ENCODE measurements at places on chromosomes 11 and 22.

- no peak for ATAC-seq
These were observed 9.2 kb upstream of the KCNE3 start for GRCh38 chr11:74476536-74476935.

DNA sequence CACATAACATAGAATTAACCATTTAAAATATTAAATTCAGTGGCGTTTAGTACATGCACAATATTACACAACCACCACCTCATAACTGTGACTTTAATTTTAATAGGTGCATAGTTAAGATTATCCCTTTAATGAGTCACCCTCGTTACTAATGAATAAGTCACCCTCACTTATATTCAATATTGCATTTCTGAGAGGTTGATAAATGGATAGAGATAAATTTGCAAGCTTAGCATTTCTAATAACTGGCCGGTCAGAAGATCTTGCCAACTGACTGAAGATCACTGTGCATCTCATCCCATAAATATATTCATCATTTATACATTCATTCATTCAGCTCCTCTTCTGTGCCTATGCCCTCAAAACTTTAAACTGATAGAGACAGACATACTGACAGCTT lies 243.7 kb downstream of the TTC28 start:
- ATAC-seq = no peak

DNA sequence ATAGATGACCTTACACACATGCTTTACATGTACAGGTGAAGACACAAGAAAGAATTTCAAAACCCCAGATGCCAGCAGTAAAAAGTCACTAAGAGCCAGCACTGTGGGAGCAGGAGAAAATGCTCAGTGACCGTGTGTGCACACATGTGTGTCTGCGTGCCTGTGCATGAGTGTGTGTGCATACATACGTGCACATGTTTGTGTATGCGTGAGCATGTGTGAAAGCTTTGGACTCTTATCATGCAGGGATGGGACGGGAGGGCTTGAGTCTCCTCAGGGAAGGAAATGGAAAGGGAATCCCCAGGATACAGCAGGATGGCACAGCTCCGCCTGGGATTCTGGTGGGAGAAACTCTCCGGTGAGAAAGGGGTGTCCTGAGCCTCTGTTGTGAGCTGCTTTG lies 121.5 kb upstream of the B3GAT1 start:
- no peak for ATAC-seq

DNA sequence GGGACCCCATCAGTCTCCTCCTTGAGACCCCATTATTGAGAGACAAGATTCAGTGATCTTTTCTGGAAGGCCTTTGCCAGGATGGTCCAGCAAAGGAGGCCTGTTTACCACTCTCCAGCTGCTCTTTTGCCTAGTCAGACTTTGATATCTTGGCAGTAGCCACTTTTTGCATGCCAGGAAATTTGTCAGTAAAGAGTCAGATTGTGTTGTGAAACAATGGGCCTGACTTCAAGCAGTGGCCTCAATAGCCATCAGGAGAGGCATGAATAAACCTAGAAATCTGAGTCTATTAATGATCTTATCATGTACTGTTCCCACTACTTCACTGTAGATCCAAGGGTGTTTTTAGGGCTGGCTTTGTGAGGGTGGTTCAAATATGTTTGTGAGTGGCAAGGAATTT lies 479.4 kb downstream of the JRKL start:
- ATAC-seq = no peak

DNA sequence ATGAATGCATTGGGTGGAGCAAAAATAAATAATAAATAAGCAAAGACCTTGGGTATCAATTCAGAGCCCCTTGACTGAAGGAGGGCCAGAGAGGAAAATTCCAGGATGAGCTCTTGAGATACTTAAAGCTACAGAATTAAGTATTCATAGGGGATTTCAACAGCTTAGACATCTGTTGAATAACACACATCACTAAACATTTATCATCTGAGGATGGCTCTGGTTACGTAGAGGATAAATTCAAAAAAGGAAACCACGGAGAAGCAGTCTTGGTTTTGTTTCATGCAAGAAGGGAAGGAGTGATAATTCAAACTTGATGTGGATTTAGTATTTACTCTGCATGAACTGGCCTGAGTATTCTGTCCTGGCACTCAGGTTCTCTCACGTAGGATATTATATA lies 29.8 kb downstream of the ARHGAP42 start:
- ATAC-seq = no peak

DNA sequence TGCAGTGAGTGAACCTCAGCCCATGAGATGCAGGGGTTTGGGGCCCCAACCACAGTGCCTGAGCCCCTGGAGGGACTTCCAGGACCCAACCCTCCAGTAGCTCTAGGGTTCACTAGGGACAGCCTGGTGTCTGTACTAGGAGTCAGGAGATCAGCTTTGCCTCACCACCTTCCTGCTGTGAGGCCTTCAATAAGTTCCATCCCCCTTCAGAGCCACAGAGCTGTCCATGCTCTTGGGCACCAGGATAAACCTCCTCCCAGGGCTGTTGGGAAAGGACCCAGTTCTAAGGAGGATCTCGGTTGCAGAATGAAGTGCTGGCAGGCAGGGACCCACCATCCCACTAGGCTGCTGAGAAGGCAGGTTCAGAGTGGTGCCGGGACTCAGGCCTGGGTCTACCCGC lies 9.7 kb downstream of the ARHGEF17 start:
- ATAC-seq = no peak

DNA sequence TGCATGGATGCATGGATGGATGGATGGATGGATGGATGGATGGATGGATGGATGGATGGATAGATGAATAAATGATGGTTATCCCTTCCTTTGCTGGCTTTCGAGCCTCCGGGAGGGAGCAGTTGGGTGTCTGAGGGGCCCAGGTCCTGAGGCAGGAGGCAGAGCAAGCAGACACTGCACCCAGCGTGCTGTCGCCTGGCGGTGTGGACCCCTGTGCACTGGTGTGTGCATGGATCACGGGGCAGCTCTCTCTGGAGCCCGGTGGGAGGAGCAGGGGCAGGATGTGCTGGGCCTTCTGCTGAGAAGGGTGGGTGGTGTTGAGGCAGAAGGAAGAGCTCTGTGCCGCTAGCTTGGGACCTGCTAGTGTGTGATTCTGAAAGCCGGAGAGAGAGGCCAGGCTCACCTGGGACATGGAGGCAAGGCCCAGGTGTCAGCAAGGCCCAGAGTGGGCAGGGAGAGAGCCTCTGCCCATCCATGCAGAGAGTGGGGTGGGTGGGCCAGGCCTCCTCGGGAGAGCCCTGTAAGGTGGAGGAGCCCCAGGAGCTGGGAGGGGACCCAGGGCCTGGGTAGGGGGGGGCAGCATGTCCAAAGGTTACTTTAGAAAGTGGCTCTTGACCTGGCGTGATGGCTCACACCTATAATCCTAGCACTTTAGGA lies 254.4 kb downstream of the BRD1 start:
- ATAC-seq = no peak

DNA sequence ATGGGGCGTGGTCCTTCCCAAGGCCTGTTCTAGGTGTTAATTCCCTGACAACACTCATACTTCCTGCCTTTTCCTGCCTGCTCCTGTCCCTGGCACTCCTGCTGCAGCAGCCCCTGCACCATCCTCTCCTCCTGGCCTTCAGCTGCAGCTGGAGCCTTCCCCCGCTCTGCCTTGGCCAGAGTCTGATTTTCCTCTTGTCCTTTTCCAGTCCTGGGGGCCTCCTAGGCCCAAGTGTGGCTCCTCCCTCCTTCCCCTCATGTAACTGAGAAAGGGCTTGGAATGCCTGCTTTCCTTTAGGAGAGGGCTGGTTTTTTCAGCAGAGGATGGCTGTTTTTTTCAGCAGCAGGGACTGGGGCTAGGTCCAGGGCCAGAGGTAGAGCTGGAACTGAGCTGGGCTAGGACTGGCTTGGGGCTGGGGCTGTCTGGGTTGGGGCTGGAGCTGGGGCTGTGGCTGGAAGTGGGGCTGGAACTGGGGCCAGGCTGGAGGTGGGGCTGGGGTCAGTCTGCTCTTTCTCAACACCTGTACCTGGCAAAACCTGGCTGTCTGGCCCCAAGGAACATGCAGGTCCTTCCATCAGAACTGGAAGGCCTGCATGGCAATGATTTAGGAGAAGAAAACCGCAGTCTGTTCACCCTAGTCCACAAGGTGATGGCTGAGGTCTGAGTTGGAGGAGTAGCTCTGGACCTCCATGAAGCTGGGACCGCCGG lies 23.6 kb downstream of the ZC3H7B start:
- no peak for ATAC-seq

- ATAC-seq = no peak
These were observed 48.0 kb downstream of the TIMP3 start for GRCh38 chr22:32849501-32849900.

DNA sequence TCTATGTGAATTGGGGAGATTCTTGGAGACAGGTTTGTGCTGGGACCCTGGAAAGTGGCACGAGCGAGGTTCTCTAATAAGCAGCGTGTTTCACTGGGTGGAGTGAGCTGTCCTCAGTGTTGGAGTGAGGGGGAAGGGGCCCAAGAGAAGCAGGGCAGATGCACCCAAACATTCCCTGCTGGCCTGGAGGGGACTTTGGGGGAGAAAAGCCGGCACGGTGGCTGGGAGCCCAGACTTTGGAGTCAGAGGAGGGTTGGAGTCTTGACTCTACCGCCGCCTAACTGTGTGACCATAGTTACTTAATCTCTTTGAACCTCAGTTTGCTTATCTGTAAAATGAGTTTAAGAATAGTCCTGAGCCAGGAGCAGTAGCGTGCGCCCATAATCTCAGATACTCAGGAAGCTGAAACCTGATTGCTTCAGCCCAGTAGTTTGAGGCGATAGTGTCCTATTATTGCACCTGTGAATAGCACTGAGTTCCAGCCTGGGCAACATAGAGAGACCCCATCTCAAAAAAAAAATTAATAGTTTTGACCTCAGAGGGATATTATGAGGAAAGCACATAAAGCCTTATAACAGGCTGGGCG lies 614 bp downstream of the NR1H3 start:
- no peak for ATAC-seq

DNA sequence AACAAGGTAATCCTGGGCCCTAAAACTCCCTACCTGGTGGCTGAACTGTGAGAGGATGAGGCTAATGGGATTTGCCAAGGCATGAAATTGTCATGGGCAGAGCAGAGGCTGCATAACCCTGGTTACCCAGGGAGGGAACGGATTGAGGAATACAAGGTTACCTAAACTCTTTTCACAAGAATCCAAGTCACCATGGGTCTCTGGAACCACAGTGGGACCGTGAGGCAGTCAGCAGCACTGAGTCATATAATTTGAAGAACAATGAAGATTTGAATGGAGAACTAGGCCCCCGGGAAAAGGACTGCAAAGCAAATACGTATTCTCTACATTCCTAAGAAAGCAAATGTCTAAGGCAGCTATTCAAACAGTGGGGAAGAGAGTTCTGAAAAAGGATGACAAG lies 19.8 kb downstream of the CAT start:
- ATAC-seq = no peak

- ATAC-seq = no peak
These were observed 87.8 kb downstream of the SHANK2 start for GRCh38 chr11:71164621-71165020.

DNA sequence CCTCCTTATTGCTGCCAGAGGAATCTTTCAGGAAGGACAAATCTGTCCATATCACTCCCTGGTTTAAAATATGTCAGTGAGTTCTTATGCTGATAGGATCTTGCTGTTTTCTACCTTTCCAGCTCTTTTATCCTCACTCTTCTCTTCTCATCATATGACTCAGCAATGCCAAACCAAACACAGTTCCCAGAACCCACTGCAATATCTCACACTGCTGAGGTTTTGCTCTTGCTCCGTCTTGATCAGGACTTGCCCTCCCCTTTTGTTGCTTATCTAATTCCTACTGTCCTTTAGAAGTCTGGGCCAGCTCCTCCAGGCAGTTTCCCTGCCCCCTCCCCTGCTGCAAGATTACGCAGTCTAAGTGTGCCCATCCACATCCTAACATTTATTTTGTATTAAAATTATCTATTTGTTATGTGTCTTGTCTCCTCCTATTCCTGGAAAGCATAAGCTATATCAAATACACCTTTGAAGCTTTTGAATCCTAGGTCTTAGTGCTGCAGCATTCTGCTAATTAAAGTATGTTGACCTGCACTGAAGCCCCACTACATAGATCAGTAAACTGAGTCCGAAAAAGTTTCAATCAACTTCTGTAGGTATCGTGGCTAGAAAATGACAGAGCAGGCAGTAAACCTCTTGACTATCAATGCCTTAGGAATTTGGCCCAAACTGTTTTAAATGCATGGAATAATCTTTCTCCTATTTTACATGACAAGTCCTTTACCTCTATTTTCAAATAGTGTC lies 119.2 kb upstream of the C11orf87 start:
- ATAC-seq = no peak

- ATAC-seq = no peak
These were observed 29.4 kb downstream of the TUB start for GRCh38 chr11:8110396-8110795.

GRCh38 chr22:46201059-46201757 lies 48.9 kb downstream of the CDPF1 start:
- ATAC-seq = no peak

GRCh38 chr11:61390161-61390560 lies 2.2 kb upstream of the TMEM216 start:
- ATAC-seq = no peak

- no peak for ATAC-seq
These were observed 65.2 kb downstream of the CACNA1I start for GRCh38 chr22:39635719-39636118.

GRCh38 chr11:4066910-4067309 lies 27.7 kb upstream of the RRM1 start:
- ATAC-seq = no peak

GRCh38 chr11:77351281-77351886 lies 49.9 kb upstream of the GDPD4 start:
- ATAC-seq = no peak

GRCh38 chr22:45225732-45226502 lies 14.8 kb downstream of the KIAA0930 start:
- ATAC-seq = no peak

DNA sequence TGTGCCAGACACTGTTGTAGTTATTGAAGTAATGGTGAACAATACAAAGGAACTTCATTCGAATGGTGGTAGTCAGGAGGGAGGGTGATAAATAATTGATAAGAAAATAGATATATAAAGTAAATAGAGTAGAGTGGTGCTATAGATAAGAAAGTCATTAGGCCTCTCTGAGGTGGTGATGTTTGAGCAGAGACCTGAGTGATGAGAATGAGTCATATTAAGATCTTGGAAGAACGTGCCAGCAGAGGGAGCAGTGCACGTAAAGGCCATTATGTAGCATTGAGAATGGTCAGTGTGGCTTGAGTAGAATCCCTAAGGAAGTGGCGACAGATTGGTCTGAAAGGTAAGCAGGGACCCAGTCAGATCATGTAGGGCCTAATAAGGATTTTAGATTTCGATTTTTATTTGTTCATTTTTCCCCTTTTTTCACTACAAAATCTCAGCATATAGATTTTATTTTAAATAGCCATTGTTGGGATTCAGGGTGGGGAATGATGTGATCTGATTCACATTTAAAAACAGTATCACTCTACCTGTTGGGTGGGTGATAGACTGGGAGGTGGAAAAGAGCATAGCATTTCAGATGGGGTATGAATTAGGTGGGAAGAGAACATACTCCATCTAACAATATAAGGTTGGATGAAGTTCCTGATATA lies 44.7 kb downstream of the CCDC90B start:
- peak; percentile 47 for ATAC-seq
